NCI-H526 (cell line): ENCODE measurements at places on chromosomes 16 and 17.

- no peak for DNase-seq
Observed at GRCh38 chr17:50039058-50039457, 16.9 kb upstream of the ITGA3 start.

DNA sequence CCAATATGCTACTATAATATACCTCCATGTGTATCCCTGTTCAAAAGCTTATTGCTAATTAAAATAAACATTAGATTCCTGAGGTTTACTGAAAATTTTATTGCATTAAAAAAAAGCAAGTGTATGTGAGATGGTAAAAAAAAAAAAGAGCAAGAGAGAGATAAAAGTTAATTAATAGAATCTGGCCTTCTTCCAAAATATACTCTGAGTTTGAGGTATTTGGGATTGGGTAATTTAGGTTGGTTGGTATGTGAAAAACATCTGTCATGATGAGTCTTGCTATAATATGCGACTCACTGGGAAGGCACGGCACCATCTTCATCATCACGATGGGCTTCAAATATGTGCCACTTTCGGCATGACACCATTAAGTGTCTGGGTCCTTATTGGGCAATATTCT is 711.1 kb upstream of the SOX9 start:
- DNase-seq, result no peak

DNA sequence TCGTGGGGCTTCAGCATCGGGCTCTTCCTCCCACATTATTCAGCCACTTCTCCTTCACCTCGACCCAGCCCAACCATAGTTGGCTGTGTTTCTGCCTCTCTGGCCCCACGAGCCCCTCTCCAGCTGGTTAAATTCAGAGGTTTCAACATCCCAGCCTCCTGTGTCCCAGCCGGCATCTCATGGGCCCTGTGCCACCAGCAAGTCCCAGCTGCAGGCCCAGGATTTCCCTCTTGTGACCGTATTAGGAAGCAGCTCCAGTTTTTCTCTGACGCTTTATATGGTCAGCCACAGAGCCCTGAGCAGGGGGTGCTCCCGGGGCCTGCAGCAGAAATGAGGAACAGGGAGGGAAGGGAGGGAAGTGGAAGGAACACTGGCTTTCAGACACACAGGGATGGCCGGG is 27.4 kb downstream of the MYH11 start:
- no peak for DNase-seq

- no peak for DNase-seq
Observed at GRCh38 chr16:46730801-46731690, 17.1 kb downstream of the MYLK3 start.

DNA sequence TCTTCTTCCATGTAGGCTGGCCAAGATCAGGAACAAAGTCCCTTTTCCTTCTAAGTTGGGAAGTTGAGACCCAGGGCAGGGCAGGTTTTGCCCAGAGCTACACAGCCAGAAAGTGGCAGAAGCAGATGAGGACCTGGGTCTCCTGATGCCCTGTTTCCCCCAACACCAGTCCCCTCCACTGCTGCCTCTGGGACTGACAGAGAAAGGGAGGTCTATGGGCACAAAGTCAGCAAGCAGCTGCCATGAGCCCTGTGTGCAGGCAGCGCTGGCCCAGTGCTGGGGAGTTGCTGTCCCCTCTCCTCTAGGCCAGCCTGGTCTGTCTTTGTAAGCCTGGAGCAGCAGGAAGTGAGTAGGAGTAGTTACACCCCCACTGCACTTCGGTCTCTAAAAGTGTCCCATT is 46.9 kb upstream of the NKD1 start:
- no peak for DNase-seq

DNA sequence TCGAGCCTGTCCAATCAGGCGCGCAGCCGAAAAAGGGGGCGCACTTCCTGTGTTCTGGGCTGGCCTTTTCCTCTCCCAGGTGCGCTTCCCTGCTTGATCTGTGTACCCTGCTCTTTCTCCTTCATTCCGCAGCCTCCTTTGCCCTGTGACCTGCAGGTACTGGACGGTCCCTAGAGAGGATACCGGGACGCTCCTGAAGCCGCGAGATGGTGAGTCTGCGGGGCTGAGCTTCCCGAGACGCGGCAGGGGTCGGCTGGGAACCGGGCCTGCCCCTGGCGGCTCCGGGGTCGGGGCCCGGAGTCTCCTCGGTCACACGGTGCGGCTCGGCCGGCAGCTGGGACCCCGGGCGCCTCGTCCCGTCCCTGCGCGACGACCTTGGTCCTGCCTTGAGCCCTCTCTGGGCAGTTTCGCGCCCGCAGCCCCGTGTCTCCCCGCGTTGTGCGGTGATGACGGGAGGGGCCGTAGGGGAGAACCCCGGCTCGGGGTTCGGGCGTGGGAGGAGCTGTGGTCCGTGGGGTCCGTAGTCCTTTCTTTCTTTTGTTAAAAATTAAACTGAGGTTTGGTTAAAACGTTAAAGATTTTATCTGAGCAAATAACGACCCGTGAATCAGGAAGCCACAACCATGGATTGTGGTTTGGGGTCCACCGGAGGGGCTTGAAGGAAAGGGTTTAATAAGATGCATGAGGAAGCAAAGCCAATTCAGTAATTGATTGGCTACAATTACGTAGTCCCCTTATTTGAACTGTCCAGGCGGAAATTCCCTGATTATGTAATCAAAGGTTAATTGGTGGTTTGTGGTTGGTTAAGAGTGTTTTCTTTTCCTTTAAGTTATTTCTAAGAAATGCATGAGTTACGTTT is 172.8 kb upstream of the ZNF267 start:
- no peak for DNase-seq

DNA sequence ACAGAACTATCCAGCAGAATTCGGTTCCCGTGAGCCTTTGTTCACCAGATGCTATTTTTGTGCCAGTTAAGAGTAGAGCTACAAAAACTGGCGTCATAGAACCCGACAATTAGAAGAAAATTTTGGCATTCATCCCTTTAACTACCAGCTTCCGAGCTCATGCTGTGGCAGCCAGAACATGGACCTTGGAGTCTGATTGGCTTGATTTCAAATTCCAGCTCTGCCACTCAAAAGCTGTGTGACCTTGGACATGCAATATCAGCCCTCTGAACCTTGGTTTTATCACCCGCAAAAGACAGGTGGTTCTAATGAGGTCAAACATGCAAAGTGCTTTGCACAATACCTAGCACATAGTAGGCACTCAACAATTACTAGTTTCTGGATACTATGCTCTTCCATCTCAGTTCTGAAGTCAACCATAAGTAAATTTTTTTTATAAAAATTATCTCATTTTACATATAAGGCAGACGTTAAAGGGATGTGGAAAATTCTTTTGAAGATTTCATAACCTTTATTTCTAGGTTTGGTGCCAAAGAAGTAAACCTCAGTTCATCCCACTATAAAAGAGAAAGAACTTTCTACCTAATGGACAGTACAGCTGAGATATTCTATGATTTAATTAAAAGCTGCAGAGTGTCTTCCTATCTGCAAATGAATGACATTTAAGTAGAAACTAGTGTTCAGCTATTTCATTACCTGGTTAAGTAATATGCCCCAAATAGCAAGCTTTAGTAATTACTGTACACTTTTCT is 331.5 kb downstream of the HAPSTR1 start:
- DNase-seq, result no peak

DNA sequence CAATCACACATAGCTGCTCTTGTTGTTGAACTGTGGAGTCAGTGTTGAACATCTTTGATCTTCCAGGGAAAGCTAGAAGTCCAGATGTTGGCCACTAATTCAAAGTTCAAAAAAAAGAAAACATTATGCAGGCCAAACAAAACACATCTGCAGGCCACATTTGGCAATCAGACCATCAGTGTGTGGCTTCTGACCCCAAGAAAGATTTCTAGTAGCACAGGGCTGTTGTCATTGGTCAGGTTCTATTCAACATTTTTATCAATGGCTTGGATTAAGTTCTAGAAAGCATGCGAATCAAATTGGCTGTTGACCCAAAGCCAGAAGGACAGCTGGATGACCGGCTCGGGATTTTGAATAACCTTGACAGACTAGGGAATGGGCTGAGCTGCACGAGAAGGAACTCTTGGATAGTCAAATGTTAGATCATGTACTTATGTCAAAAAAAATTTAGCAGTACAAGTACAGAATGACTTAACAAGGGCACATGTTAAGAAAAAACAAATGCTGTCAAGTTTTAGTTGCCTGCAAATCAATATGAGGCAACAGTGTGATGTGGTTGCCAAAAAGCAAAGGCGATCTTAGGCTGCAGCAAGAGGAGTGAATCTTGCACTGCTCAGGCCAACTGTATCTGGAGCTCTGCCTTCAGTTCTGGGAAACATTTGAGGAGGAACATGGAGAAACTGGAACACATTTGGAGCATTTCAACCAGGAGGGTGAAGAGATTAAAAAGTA is 187.6 kb downstream of the RGS9 start:
- no peak for DNase-seq

DNA sequence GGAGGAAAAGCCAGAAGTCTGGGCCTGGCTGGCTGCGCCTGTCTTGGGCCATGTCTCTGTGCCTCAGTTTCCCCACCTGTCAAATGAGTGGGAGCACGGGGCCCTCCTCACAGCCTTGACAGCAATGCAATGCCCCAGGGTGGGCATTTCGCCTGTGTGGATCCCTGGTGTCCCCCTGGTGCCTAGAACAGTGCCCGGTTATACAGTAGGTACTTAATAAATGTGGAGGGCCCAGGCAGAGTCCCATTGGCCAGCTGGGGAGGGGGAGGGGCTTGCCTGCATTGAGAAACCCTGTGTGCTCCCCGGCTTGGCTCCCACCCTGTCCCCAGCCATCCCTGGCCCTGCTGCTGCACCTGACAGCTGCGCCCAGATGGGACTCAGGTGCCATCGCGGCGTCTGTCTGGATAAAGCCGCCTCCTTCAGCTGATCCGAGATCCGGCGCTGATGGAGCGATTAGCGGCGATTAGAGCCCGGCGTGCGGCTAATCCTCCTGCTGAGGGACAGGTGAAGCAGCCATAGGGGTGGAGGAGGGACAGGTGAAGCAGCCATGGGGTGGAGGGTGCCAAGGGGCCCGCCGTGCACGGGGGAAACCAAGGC is 12.4 kb downstream of the ZFPM1 start:
- no peak for DNase-seq

DNA sequence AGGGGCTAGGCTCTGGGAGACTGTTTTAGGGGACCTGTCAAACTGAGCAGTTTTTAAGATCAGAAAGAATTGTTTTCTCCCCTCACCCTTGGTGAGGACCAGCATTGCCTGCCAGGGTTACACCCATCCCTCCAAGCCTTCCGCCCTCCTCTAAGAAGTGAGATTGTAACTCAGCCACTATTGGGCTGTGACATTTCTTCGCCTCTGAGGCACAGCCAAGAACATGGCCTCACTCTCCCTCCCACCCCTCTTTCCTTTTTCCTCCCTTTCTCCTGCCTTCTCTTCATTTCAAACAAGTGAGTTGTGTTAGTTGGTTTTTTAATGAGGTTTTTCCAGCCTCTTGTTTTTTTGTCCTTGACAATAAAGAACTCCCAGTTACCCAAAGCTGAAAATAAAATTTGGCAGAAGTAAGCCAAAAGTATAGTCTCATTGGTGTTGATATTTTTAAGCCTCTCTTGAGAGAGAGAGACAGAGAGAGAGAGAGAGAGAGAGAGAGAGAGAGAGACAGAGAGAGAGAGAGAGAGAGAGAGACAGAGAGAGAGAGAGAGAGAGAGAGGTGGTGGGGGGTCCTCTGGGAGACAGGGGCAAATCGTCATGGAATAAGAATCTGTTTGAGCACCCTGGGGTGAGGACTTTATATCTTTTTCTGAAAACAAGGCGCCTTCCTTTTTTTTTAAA is 77.2 kb upstream of the TBX2 start:
- no peak for DNase-seq

- no peak for DNase-seq
Observed at GRCh38 chr16:1305823-1306222, 3.6 kb upstream of the UBE2I start.

- no peak for DNase-seq
Observed at GRCh38 chr16:37511-37910, 15.9 kb downstream of the POLR3K start.

DNA sequence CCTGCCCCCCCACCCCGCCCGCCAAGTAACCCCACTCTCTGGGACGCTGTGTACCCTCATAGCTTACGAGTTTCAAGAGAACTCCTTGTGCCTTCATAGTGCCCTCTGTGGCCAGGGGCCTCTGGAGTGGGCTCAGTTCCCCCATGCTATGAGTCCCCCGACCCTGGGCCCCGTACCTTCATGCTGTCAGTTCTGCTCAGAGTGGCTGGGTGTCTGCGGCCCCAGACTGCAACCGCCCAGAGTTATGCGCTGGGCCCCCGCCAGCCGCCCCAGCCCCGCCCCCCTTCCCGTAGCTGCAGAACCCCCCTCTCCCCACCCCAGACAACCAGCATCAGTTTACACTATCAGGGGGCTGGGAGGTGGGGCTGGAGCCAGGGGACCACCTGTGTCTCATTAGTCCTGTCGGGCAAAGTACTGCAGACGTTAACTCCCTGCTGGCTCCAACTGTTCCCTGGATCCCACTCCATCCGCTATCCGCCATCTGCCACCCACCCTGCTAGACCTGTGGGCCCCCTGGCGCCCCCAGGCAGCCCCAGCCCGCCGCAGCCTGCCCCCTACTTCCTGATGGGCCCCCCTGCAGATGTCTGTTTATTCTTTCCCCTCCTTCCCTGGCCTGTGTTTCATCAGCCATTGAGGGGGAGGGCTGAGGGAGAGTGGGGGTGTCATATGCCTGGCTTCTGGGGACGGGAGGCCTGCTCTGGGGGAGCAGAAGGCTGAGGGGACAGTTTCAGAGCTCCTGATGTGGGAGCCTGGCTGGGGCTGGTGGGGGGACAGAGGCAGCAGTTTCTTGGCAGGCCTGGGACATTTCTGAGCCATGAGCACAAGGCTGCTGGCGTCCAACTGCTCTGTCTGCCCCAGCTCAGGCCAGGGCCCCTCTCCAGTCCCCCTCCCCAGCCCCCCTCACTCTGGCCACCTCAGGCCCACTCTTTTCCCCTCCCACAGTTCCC is at the start of gene MFAP4:
Gene MFAP4, minus strand, starts transcription at position 217 of the 947 bp plus-strand sequence. Its CDS starts 35 bp downstream, at position 182.
- DNase-seq, result no peak

- no peak for DNase-seq
Observed at GRCh38 chr17:74020522-74020921, 183.0 kb upstream of the RPL38 start.

DNA sequence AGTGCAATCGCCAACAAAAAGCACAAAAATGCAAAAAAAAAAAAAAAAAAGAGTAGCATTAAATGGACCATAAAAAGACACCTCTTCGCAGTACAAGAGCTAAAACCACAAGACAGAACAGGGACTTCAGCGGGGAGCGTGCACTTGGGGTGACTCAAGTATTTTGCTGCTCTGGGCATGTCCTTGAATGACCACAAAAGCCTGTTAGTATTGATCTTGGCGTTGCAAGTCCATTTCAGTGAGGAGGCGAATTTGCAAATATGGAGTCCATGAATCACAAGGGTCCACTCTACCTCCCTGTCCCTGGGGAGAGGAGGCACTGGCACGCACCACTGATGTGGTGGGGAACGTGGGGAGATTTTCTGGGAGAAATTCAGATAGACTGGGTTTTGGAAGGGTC is 78.9 kb downstream of the CNGB1 start:
- DNase-seq, result no peak
